NCI-H524 (cell line): ENCODE measurements at places on chromosomes 5 and 9.
A peak's percentile ranks its signal among the peaks of the same experiment; 100 is the strongest.

- no peak for DNase-seq
Measured at GRCh38 chr5:180815293-180815917, 12.8 kb upstream of the MGAT1 start.

GRCh38 chr9:109385499-109385898, 64.6 kb upstream of the EPB41L4B start:
- no peak for DNase-seq

DNA sequence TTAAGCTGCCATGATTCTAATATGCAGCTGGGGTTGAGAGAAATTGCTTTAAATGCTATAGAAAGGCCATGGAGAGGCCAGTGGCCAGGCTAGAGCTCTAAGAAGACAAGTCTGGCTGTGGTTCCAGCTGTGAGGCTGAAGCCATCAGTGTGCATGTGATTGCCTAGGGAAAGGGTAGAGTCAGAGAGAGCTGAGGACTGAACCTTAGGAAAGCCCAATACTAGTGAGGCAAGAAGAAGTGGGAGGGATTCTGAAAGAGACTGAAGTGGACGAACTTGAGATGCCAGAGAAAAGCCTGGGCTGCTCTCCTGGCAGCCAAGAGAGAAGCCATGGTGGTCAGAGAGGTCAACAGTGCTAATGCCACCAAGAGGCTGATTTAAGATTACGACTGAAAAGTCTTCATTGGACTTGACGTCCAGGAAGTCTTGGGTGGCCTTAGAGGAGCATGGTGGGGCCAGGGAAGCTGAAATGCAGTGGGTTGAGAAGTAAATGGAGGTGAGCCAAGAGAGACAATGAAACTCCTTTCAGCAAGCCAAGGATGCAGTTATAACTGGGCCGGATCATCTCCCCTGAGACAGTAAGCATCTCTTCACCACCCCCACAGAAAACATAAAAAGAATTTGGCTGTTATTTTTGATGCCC, 133.2 kb downstream of the TMEM174 start:
- DNase-seq: no peak

DNA sequence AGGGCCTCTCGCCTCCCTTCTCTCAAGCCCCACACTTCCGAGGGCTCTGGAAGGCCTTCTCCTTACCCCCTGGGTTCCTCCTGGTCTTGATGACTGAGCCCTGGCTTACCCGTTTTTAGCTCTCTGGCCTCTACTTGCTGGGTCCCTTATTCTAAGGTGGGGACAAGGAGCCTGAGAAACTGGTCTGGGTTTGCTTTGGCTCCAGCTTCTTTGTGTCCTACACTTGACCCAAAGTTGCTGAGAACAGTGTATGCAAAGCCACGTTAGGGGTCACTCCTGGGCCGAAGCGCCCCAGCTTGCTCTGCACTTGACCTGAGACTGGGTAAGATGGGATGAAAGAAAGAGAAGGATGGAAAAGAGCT, 788 bp downstream of the ZNF346 start:
- DNase-seq: no peak

DNA sequence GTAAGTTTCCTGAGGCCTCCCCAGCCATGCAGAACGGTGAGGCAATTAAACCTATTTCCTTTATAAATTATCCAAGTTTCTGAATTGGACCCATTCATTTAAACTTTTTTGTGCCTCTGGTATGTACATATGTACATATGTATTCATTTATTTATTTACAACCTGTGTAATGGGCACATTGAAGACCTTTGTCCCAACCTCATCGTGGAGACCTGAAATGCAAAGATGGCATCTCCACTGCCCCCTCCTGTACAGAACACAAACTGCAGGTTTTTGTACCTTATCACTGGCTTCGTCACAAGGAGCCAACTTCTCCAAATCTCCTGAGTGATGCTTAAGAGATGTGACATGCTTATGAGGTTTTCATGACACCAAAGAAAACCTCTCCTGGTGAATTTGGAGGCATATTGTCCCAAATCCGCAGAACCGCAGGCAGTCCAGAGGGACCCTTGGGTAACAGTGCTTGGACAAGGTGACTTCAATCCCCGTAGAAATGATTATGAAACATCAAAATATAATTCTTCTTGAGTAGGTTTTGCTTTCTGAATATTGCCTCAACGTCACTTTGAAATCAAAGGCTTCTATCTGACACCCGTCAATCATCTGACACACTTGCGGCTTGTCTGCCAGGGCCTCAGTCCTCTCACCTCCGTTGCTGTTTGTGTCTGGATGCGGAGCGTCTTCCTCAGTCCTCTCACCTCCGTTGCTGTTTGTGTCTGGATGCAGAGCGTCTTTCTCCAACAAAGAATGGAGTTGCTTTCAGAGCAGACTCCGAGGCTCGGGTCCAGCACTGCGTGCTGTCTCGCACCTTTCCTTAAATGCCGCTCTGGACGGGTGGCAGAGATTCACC, 135.0 kb upstream of the IRX4 start:
- no peak for DNase-seq

DNA sequence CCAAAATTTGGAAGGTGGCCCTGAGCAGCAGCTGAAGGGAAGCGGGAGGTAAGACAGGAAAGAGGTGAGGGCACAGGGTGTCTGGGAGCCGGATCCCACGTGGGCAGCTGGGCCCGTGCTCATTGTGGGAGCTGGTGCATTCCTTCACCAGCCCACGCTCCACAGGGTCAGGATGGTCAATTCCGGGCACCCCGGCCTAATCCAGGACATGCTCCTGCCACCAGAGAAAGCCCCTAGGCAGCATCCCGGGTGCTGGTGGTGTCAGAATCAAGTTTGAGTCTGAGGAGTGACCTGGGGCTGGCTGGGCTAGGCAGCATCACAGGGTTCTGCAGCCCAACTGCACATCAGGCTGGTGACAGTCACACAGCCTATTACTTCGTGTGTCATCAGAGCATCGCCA, 7.1 kb upstream of the PDCD6 start:
- DNase-seq: no peak

DNA sequence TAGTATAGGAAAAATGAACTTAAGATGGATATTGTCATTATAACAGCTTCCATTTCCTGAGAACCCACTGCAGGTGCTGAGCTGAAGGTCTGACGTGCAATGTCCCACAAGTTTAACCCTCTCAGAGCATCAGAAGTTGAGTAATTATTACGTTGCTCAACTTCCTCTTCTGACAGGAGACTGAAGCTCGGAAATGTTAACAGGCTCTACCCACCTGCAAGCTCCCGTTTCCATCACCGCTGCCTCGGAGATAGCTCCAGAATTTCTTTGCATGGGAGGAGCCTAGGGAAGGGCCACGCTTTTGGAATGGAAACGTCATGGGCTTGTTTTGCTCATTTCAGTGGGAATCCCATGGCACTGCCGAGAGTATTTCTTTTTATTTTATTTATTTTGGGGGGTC, 1.0 kb upstream of the NTMT1 start:
- DNase-seq: peak; percentile 22

GRCh38 chr9:8653855-8654254, 854.3 kb upstream of the DMAC1 start:
- no peak for DNase-seq

DNA sequence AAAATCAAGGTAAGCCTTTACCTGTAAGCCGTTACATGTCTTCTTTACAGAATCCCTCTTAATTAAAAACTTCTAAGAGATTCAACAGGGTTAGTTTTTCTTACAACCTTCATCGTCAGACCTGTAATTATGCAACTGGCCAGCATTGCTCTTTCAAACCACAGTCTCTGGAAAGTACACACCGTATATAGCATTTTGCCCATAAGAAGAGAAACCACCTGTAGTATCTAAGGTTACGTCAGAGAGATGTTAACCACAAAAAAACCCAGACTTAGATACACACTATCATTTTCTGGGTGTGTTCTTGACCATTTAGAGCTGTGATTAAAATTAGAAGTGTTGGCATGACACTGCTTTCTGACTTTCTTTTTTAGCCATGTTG, 140.0 kb downstream of the MUSK start:
- DNase-seq: no peak

- no peak for DNase-seq
Measured at GRCh38 chr5:141342773-141343172, 856 bp upstream of the PCDHGA3 start.

DNA sequence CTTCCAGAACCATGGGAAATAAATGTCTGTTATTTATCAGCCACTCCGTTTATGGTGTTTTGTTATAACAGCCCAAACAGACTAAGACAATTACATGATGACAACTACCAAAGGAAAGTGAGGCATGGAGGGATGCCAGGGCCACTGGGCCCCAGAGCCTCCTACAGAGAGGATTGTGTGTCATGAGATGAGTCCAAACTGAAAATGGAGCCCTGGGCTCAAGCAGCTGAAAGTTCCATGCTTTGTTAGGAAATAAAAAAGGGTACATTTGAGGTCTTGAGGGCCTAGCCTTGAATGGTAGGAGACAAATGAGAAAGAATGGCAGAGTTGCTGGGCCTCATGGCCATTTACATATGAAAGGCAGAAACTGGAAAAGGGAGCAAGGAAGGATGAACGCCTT, 586.5 kb downstream of the CETN3 start:
- no peak for DNase-seq

GRCh38 chr9:128936171-128936865, 11.1 kb downstream of the DOLK start:
- no peak for DNase-seq

DNA sequence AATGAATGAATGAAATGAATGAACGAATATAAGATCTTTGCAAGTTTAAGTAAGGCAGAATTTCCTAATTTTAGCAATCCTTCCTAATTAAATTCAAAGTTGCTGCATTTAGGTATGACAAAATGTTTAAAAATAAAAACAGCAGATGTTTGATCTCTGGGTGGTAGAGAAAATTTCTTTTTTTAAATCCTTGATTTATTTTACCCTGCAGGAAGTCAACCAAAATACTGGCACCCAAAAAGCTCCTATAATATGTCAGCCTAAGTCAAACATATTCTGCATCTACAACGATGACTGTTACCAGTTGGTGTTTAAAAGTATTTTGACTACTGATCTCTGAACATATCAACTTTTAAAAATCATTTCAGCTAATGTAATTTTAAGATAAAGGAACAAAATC, 58.4 kb downstream of the TTC39B start:
- DNase-seq: no peak

- DNase-seq: no peak
Measured at GRCh38 chr5:6705088-6705487, 8.1 kb upstream of the TENT4A start.

DNA sequence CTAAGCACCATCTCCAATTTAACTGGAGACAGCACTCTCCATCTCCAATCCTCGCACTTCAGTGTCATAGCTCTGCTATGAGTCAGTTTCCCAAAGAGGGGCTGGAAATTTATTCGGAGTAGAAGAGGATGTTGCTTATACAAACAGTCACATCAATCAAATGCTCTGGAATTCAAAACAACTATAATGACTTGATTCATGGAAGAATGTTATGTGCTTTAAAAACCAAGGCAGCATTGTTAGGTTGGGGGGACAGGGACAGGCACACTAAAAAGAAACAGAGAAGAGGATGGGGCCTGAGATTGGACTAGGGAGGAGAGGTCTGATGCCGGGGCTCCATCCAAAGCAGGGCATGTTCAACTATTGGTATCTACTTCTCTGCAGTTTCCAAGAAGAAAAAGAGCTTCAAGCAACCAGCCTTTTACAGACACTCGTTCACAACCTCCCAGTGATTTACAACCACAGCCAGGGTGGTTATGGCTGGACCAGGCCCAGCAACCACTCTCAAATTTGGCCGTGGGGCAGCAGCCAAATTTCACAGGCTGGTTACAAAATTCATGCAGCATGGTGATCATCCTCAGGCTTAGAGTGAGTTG, 117.5 kb upstream of the ZNF366 start:
- DNase-seq: no peak

GRCh38 chr9:123871781-123872180, 58.1 kb downstream of the DENND1A start:
- peak; percentile 70 for DNase-seq

DNA sequence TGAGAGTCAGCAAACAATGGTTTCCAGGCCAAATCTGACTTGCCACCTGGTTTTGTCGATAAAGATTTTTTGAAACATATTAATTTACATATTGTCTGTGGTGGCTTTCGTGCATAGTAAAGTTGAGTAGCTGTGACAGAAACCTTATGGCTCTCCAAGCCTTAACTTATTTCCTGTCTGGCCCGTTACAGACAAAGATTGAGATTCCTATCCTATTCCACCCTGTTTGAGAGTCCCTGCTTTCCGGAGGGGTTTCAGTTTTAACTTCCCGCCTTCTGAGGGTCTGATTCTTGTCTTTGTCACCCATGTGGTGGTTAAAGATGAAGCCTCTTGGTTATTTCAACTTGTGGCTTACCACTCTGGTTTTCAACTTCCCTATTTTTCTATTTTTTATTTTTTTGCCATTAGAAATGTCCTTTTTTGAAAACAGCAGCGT, 11.4 kb downstream of the OTULIN start:
- DNase-seq: no peak

GRCh38 chr9:82385633-82386032, 397.1 kb downstream of the SPATA31D1 start:
- DNase-seq: no peak

DNA sequence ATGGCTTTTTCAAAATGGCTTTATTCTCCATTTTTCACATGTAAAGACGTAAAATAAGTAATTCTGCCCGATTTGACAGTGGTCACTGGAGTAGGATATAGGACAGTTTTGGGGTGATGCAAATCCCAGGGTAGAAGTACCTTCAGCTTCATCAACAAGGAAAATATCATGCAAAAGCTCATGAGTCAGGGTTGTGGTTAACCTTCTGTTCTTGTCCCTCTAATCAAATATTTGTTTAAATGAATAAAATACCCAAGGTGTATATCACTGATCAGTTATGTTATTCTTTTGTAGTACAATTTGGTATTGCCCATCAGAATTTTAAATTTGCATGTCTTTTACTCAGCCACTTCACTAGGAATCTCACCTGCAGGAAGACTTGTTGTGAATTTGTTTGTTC, 40.0 kb downstream of the FBXL7 start:
- DNase-seq: no peak

- no peak for DNase-seq
Measured at GRCh38 chr5:40689438-40689837, 9.7 kb downstream of the PTGER4 start.

DNA sequence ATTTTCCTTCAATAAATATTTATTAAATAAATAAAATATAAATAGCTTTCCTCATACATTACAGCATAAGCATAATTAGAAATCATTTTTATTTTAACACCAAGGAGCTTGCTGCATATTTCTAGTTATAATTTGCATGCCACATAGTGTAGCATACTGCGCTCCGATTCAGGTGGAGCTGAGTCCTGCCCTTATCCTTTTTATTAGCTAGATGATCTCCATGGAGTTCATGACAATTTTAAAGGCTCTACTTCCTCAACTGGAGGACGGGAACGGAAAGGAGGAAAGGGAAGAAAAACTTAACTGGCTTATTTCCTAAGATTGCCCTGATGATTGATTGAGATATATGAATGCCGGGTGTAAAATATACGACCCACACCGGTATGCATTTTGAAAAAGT, 385.2 kb downstream of the PLK2 start:
- no peak for DNase-seq

GRCh38 chr9:116154976-116155697, 1.5 kb downstream of the PAPPA start:
- peak; percentile 38 for DNase-seq
